ENCODE measurements at places on chromosomes 4 and X.

DNA sequence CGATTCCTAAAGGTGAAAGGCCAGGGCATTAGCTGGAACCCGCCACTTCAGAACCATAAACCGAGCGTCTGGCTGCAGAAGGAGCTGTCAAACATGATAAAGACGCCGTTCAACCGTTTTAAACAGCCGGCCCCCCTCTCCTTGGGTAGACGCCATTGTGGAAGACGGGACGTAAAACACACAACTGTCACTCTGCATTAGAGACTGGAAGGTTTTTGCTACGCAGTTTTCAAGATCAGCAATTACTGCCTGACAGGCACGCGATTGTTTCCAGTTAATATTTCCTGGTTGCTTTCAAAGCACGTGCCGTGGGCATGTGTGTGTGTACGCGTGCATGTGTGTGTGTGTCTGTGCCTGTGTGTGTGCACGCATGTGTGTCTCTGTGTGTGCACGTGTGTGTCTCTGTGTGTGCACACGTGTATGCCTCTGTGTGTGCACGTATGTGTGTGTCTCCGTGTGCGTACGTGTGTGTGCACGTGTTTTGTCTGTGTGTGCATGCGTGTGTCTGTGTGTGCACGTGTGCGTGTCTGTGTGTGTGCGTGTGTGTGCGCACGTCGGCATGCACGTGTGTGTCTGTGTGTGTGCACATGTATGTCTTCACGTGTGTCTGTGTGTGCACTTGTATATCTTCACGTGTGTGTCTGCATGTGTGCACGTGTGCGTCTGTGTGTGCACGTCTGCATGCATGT is 48.8 kb downstream of the SHOX start:
- DNase-seq, result no peak

GRCh38 chrX:51975811-51976210 is 82.4 kb downstream of the MAGED1 start:
- no peak for DNase-seq

GRCh38 chr4:143207555-143207954 is 22.8 kb downstream of the USP38 start:
- no peak for DNase-seq

GRCh38 chr4:75142382-75142781 is 209.5 kb downstream of the PARM1 start:
- DNase-seq, result no peak

DNA sequence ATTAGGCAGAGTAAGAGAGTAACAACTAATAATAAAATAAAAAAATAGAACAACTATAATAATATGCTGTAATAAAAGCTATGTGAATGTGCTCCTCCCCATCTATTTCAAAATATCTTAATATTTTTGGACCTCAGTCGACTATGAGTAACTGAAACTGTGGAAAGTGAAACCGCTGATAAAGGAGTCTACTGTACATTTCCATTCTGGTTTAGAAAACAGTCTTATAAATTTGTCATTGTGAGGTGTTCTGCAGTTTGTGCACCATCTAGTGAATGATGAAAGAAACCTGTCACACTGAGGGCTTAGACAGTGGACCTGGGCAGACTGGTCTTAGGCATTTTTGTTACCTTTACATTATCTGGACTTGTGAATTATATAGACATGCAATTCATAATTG is 42.0 kb downstream of the TMEM150C start:
- no peak for DNase-seq

GRCh38 chr4:153151535-153152455 is 52.4 kb upstream of the TRIM2 start:
- peak; percentile 51 for DNase-seq
